ENCODE measurements at places on chromosomes 1 and 21.

DNA sequence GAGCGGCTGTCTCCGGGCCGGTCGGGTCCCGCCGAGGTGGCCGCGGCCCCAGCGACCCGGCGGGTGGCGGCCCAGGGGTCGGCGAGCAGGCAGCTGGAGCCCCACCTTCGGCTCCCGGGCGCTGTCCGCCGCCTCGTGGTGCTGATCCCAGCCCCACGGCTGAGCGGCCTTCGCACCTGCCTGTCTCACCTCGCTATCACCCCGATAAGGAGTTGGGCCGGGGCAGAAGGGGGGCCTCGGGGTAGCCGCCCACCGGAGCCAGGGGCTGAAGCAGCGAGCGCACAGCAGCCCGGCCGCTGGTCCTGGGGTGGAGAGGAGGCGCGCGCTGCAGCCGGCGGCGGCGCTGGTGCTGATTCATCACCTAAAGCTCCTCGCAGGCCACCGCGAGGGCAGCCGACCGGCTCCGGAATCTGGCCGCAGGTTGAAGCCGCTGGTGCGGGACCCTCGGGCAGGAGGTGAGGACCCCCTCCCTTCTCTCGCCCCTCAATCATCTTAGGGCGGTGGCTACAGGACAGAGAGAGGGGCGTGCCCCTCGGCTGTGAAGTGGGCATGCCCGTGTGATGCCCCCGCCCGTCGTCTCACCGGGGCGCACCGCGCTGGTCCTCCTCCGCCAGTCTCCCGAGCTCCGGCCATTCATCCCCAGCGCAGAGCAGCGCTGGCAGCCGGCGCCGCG, 575 bp downstream of the TRIM67 start:
- peak; percentile 49 for DNase-seq

GRCh38 chr1:91948501-91949355, 473 bp upstream of the BRDT start:
- no peak for DNase-seq

DNA sequence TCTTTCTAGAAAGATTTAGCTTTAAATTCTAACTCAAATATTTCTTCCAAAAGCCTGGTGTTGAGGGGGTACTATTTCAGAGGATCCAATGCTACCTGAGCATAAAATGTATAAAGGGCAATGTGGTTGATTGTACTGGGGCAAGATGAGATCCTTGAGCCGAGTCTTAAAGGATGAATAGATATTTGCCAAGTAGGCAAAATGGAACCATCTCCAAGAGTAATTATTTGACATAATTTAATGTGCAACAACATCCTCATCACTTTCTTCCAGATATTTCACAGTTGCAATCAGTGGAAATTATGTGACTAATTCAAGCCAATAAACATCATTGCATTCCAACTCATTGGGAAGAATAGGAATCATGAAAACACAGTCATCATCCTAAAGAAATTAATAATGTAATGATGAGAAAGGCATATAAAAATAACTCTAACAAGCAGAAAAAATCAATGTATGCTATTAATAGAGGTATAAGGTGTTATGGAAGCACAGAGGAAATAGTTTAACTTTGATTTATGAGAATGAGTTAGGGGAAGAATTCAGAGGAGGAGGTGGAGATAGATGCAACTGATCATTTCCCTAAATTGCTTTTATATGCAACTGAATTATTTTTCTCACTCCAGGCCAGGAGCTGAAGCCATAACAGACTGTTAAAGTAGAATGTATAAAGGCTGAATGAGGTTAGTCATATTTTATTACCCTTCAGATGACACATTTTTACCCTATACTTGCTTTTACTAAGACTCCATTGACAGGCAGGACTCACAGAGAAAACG, 30.0 kb upstream of the RGS4 start:
- DNase-seq, result no peak

GRCh38 chr1:174044418-174045222, 22.5 kb upstream of the RC3H1 start:
- no peak for DNase-seq

- no peak for DNase-seq
These were observed 83.3 kb downstream of the ZFYVE9 start for GRCh38 chr1:52225174-52225573.

DNA sequence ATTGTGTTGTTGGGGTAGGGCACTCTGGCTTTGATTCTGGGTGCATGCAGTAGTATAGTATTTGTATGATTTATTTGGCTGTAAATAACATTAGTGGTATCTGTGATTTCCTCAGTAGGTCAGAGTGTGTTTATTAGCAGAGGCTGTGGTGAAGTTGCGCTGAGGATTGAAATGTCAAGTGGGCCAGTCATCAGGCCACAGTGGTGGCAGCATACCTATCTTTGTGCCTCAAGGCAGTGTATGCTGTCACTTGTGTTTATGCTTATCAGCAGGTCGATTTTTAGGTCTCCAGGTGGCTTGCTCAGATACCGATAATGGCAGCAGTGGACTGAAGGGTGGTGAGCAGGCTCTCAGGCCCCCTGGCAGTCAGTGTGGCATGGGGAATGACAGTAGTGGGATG, 11.3 kb downstream of the LY9 start:
- DNase-seq, result no peak

DNA sequence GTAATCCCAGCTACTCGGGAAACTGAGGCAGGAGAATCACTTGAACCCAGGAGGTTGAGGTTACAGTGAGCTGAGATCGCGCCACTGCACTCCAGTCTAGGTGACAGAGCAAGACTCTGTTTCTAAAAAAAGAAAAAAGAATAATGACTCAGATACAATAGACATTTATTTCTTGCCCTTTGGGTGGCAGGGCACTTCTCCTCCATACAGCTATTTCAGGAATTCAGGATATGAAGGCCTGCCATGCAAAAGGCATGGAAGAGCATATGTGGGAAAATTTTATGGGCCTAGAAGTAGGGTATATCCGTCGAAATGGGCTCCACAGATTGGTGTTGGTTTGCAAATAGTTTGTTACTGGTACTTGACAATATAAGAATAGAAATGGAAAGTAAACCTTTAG, 20.2 kb upstream of the POGZ start:
- no peak for DNase-seq

DNA sequence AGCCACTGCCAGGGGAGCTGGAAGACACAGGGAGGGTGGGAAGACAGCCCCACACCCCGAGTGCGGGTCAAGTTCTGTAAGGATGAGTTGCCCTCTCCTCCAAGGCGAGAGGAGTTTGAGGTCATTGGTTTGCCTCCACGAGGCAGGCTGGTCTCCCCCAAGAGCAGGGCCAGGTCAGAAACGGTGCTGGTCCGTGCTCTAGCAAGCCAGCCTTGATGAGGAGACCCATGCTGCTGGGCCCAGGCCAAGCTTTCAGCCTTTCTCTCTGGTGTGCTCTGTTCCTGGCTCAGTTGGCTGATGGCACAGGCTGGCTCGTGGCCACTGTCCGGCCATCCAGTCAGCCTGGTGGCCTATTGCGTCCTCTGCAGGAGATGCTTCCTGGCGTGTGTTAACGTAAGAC, 12.0 kb upstream of the PCBP3 start:
- no peak for DNase-seq
